Activated CD4-positive, alpha-beta T cell treated with anti-CD3 and anti-CD28 coated beads, Interleukin-10, Interleukin-2, amounts not matched to agents 100 ng/mL and 50 ng/mL, durations not matched to agents 16 hours and 8 hours (primary cell): ENCODE measurements at places on chromosomes 6 and 20.

- DNase-seq = no peak
Observed at GRCh38 chr6:135782546-135782945, 69.0 kb upstream of the PDE7B start.

GRCh38 chr6:81773887-81774286 is 21.4 kb upstream of the TENT5A start:
- no peak for DNase-seq

DNA sequence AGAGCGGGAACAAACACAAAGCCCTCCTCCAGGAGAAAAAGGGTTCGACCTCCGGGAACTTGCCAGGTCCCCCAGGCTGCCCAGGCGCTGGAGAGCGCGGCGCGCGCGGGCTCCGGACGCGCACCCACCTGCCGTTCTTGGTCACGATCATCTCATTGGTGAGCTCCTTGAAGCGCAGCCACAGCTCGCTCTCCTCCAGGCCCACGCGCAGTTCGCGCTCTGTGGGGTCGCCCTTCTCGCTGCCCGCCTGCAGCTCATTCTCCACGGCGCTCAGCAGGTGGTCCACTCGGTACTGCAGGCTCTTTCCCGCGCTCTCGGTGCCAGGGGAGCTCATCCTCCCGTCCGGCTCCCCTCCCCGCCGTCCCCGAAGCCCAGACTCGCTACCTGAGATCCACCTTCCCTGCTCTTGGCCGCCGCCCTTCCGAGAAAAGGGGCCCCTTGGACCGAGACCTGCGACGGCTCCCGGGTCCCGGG is 356 bp downstream of the TBXT start:
- no peak for DNase-seq

GRCh38 chr20:50192364-50193198 is 2.0 kb downstream of the CEBPB start:
- peak; percentile 91 for DNase-seq

DNA sequence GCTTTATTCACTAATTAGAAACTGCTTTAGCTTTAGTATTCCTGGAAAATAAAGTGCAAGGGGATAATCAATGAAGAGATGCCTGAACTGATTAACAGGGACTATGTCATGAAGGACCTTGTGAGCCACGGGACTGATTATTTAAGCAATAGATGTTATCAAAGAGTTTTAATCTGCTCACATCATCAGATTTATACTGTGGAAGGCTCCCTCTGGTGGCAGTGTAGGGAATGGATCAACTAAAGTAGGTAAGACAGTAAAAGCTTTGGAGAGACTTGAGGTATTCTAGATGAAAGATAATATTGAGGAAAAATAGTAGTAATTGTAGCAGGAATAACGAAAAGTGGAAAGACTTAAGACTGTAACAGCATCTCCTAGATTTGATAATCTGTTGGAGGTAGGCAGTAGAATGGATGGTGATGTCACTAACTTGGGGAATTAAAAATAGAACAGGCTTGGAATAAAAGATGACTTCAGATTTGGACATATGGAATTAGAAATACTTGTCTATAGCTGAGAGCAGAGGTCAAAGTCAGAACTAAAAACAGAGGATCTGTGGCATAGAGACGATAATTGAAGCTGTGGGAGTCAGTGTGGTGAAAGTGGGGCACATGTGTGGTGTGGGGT is 80.3 kb upstream of the HTR1E start:
- DNase-seq = peak; percentile 38

- DNase-seq = no peak
Observed at GRCh38 chr20:33883164-33883563, 72.0 kb downstream of the CHMP4B start.

DNA sequence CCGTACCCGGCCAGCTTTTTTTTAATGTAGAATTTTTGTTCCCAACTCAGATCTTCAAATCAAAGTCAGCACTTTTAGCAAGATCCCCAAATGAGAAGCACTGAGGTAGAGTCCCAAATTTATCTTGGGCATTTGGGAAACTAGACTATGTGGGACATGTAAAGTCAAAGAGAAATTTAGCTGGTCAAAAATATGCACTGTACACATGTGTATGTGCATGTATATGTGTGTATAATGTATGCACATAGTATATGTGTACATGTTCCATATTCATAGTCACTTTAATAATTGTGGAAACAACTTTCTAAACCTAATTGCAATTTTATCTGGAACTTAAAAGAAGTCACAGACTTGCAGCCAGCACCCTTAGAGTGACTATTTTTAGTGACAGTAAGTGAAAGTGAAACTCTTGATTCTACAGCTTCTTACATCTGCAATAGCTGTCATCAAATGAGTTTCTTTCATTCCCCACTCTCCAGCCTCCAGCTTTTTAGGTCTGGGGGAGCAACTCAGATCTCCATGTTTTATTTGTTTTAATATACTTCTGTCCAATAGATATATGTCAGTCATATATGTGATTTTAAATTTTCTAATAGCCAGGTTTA is 53.6 kb downstream of the CDC40 start:
- DNase-seq = peak; percentile 54

DNA sequence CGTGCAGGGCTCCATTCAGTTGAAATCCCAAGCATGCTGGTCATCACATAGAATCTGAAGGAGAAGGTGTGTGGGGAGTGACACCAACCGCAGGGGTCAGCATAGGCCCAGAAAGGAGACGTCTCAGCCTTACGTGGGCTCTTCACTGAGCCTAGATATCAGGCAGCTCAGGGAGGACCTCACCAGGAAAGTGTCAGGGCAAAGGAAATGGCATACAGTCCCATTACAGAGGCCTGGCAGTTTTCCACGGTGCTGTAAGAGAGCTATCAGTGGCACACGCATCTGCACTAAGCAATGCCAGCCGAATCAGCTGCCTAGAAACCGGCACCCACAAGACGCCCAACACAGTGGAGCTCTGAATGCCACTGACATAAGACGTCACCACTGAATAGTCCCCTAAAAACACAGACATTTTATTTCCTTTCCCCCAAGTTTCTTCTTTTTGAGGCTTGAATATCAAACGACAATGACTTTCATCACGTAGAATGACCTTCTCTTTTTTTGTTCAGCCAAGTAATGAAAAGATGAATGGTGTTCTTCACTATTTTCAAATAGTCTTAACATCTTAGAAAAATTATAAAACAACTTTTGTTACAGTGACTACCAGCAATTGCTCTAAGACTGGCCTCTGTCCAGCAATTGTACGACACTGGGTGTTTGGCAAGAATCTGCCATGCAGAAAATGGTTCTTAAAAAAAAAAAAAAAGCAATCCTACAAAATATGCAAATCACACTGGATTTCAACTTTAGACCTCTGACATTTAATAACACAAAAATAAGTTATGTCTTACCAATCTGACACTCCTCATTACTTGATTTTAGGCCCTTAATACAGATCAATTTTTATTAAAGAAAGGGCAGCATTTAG is 88.9 kb upstream of the FOXQ1 start:
- DNase-seq = no peak

DNA sequence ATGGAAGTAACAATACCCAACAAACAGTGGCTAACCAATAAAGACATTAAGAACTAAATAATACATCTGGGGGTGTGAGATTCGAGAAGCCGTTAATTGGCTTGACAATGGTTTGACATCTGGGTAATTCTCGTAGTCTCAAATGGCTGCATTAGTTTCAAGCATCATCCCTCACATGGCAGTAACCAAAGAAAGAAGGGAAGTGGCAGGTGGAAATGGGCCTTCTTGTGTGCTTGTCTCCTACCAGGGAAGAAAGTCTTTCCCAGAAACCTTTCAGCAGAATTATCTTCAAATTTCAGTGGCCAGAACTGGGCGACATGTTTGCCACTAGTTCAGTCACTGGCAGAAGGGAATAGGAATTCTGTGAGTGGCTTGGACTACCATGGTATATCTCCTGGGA is 10.4 kb downstream of the STK4 start:
- no peak for DNase-seq

- peak; percentile 84 for DNase-seq
Observed at GRCh38 chr20:44909872-44910689, at the start of gene PABPC1L. Gene PABPC1L (plus strand): TSS chr20:44910060. CDS start chr20:44910144, 84 bp downstream.

- DNase-seq = no peak
Observed at GRCh38 chr20:16816192-16816591, 68.0 kb downstream of the OTOR start.

DNA sequence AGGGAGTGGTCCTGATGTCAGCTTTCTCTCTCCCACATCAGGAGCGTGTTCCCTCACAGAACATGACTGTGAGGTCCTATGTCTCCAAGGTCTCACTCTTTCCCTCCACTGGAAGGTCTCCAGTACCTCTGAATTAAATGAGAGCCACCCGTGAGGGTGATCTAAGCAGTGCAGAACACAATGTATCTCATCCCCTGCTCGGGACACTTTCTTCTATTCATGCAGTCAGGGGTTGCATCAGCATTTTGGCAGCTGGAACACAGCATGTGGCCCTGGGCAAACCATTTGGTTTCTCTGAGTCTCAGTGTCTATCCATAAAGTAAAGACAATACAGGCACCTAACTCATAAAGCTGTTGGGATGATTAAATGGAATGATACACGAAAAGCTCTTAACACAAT is 34.2 kb downstream of the MAFB start:
- DNase-seq = no peak

- DNase-seq = no peak
Observed at GRCh38 chr20:916825-917224, 691 bp upstream of the ANGPT4 start.

DNA sequence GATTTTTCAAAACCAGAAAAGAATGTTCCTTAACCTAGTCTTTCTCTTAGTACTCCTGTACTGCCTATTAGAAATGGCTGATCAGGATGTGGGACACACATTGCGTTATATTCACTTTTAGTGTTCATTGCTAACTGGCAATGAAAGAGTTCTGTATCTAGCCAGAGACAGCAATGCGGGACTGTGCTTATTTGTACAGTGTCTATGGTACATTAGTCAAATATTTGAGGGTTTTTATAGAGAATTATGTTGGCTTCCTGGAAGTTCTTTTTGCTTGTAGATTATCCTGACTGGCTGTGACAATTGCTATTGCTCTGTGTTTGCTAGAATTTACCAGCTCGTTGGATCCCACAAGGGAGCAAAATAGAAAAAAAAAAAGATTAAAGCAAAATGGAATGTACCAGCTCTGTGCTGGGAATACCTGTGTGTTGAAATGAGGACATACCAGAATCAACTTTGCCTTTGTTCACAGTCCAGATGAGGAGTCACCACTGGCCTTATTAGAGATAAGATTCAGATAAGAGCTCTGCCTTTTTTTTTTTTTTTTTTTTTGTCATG is 22.4 kb upstream of the IFNGR1 start:
- no peak for DNase-seq

GRCh38 chr6:146582857-146583256 is 15.9 kb upstream of the ADGB start:
- DNase-seq = no peak

- DNase-seq = no peak
Observed at GRCh38 chr6:42103753-42104094, 38.7 kb downstream of the C6orf132 start.

DNA sequence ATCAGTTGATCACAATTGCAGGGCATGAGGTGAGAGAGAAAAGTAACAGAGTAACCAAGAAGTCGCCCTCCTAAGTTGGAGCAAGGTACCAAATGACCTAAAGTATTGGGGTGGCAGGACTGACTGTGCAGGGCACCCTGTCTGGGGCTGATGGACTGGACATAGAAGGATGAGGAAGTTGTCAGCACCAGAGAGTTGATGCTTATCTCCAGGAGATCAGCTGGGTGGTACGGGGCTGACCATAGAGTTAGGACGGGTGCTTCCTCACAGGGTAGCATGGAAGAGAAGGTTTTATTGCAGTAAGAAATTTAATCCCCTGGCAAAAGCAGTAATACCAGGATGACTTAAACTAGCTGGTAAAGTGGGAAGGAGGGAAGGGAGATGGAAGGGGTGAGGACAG is 66.7 kb downstream of the TMEM170B start:
- no peak for DNase-seq

- no peak for DNase-seq
Observed at GRCh38 chr20:62369815-62370114, 2.7 kb upstream of the LAMA5 start.

DNA sequence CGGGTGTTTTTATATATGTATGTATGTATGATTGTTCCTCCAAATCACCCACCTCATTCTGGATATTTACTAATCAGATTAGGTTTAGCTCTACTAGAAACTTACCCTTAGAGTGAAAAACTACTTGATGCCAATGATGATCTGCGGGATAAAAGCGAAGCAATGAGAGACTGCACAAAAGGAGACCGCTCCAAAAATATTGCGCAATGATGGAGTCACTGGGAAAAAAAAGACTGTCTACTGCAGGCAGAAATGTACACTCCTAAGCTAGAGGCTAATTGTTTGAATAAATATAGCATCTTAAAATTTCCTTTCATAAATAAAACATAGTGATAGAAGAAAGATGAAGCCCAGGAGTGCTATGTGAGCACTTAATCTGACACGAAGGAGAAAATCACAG is 7.3 kb downstream of the RAB32 start:
- DNase-seq = no peak

- DNase-seq = peak; percentile 86
Observed at GRCh38 chr6:17714879-17715851, 8.4 kb upstream of the NUP153 start.

GRCh38 chr6:68680264-68680663 is 45.2 kb downstream of the ADGRB3 start:
- no peak for DNase-seq

GRCh38 chr6:151372164-151372563 is 19.2 kb downstream of the ZBTB2 start:
- DNase-seq = peak; percentile 39

- no peak for DNase-seq
Observed at GRCh38 chr20:47713878-47714450, 71.3 kb downstream of the SULF2 start.

- DNase-seq = peak; percentile 80
Observed at GRCh38 chr20:32091888-32092346, 17.6 kb upstream of the TM9SF4 start.

DNA sequence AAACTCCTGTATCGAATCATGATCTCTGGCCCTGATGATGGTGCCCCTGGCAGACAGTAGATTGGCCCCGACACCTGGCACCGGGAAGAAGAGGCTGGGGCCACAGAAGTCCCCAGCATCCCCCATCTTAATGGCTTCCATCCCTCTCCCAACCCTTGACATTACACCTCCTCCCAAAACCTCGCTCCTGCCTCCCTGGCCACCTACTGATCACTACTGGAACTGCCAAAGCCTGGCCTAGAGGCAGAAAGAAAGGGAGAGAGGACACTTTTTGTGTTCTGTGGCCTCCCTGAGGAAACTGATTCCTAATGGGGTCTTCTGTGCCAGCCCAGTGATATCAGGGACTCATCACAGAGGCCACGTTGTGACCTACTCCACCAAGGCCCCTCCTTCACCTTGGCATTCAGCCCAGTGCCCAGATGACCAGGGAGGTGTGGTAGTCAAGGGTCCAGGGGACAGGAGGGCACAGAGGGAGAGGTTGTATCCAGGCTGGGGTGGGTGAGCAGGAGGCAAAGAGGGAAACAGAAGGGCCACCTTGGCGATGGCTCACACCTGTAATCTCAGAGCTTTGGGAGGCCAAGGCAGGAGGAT is 6.1 kb downstream of the C20orf173 start:
- DNase-seq = peak; percentile 31
